AG09319 (cell line): ENCODE measurements at places on chromosomes 11 and 22.

DNA sequence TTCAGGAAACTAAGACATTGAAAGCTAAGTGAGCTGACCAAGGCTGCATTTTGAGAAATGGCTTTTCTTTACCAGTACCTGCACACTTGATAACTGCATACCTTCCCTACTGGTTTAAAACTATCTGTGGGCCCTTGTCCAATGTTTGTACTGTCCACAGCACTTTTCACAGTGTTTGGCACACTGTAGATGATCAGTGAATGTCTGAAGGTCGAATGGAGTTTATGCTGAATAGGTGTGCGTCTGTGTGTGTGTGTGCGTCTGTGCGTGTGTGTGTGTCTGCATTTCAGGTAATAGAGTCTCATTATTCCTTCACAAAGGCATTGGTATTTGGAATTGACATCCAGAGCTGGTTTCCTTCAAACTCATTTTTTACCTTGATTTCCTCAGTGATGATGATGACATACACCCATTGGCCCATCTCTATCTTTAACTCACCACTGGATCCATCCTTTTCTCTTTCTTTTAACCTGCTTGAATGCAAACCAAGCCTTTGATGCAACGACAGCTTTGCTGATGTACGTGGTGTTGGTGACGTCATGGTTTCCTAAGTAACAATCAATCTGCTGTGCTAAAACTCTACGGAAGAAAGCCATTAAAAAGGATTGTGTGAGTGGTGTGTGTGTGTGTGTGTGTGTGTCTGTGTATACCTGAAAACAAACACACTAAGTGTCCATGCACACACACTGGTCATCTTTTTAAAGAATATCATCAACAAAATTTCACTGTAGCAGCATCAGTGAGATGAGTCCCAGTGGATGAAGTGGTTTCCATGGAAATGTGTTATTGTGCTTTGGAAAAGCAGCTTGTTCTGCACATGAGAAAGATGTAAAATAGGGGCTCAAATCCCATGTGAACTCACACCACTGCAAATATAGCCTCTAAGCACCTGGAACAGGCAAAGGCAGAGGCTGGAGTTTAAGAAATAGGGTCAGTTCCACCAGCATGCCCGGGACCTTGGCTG lies 490.2 kb upstream of the B3GAT1 start:
- DNase-seq: no peak

- no peak for DNase-seq
These were observed 47.7 kb downstream of the BBOX1 start for GRCh38 chr11:27088353-27088752.

GRCh38 chr11:93054881-93055280 lies 85.4 kb downstream of the MTNR1B start:
- DNase-seq: peak; percentile 78

GRCh38 chr22:30159561-30160353 lies 79.5 kb downstream of the HORMAD2 start:
- peak; percentile 42 for DNase-seq

GRCh38 chr22:22882033-22882717 lies 5.4 kb upstream of the IGLL5 start:
- DNase-seq: no peak

DNA sequence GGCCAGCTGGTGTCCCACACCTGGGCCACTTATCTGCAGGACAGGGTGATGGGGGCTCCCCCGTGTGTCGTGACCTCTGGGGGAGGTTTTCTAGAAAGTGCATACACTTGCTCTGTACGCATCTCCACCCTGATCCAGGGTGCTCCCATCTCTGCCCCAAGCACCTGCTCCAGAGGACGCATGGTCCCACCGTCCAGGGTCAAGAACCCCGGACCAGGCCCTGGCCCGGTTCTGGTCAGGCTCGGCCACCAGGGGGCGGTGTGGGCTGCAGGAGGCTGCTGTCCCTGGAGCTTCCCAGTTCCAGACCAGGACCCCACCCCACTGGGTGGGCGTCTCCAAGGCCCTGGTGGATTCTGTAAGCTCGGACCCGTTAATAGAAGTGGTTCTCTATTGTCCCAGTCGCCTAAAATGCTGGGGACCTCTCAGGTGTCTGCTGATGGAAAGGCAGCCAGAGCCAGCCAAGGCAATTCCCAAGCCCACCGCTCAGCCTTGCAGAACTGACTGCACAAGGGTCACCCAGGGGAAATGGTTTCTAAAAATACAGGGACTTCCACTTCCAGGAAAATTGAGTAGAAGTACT lies 34.7 kb upstream of the SEPTIN5 start:
- no peak for DNase-seq

GRCh38 chr11:63445118-63445517 lies 45.8 kb downstream of the PLAAT5 start:
- DNase-seq: no peak

DNA sequence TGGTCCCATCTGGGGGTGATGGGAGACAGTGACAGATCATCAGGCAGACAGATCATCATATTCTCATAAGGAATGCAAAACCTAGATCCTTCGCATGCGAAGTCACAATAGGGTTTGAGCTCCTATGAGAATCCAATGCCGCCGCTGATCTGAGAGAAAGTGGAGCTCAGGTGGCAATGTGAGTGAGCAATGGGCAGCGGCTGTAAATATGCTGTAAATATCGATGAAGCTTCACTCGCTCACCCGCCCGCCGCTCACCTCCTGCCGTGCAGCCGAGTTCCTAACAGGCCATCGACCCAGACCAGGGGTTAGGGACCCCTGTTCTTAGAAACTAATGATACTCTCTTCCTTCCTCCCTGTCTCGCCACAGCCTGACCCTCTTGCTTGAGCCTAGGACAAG lies 9.4 kb upstream of the PLA2G6 start:
- no peak for DNase-seq

DNA sequence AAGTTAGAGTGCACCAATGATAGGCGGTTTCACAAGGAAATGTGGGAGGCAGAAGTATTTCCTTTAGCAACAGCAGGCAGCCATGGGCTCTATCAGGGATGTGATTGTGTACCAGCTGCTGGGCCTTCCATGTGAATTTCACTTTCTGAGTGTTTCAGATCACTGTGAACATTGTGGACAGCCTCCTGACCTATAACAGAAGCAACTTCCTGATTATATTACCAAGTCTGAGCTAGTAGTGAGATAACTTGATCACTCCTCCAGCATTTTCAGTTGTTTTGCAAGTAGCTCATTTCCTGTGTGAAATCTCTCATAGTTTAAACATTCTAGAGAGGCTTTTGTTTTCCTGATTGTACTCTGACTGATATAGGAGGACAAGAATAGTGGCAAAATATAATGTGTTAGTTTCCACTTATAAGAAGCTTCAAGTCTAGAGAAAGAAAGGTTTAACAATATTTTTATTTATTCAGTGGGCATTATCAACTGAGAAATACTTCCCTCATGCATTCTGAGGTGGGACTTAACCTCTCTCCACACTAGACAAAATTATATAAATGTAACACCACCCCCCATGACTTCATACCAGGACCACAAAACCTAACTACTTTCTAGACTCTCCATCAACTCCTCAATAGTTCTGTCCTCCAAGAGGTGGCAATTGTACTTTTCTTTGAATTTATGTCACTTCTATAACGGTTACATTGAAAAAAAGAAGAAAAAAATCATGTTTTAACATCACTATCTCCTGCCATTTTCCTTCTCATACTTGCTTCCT lies 184.2 kb upstream of the LUZP2 start:
- DNase-seq: no peak

GRCh38 chr11:36469063-36469462 lies 41.0 kb downstream of the TRAF6 start:
- no peak for DNase-seq

GRCh38 chr11:100354736-100355135 lies 332.4 kb upstream of the ARHGAP42 start:
- DNase-seq: no peak

DNA sequence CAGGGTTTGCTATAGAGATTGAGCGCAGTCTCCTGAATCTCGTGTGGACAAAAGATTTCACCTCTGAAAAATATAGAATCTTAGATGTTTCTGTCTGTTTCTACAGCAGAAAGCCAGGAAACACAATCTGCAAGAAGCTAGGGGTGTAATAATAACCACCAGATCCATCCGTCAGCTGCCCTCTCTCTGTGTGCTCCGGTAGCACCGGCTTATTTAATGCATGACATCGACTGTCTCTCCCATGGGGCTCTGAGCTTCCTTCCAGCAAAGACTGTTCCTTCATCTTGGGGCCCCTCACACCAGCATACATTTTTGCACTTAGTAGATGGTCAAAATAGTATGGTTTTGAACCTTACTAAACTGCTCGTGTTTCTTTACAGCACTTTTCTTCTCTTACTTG lies 20.2 kb downstream of the BARX2 start:
- no peak for DNase-seq

DNA sequence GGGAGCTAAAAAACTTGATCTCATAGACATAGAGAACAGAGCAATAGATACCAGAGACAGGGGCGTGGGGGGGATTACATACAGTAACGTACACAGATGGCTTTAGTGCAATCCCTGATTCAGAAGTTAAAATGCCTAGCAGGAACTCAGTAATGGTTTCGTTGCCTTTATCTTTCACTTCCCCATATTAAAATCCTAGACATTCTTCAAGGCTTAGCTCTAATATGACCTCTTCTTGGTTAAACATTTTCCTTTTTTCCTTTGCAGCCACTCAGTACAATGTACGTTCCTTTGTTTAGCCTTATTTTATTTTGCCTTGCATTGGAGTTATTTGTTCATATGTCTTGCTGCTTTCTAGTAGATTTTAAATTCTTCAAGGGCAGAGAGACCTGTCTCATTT lies 104.9 kb downstream of the C11orf87 start:
- DNase-seq: no peak
